CD4-positive, CD25-positive, alpha-beta regulatory T cell (primary cell): ENCODE measurements at places on chromosomes 7 and 10. TPM values are rescaled to one million over a fixed set of nuclear protein-coding genes. Genes with fewer than 3 reads are reported as not detected.
A peak's percentile ranks its signal among the peaks of the same experiment; 100 is the strongest.

GRCh38 chr10:14086596-14086995 lies 244.1 kb downstream of the FRMD4A start:
- no peak for DNase-seq

- DNase-seq: no peak
Observed at GRCh38 chr10:111392159-111392558, 315.3 kb downstream of the ADRA2A start.

GRCh38 chr7:106376026-106376799 lies 91.4 kb upstream of the NAMPT start:
- DNase-seq: no peak

SAMD9 gene
- total RNA-seq: 42.4 TPM

DNA sequence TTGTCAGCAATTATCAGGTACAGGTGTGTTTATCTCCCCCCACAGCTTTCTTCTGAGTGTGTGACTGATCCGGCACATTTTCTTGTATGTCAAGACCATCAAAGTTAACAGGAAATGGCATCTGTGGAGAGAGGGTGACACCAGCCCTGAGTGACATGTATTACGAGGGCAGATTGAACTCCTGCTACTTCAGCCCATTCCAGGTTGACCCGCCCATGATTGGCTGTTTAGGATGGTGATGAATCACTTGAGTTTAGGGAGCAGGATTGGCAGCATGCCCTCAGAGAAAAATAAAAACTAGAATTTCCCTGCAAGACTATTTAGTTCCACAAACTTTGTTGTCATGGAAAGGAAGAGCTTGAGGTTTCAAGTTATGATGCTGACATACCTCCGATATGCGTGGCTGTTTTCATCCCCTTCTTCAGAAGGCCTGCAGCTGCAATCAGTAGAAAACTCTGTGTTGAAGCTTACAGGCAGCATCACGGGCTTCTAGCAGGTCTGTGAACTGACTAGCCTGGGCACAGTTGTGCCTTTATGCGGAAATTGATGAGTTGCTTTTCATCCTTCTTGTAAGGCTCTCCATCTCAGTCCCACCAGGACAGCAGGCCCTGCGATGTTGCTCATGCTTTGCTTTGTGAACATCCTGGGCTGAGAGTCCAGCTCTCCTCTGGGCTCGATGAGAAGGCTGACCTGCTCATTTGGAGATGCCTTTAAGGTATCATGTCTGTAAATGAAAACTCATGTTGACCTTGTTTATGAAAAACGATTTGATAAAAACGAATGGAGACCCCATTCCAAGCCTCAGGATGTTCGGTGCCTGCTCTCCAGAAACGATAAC lies 8.0 kb upstream of the CELF2 start:
- DNase-seq: no peak

- DNase-seq: no peak
Observed at GRCh38 chr7:133504825-133505224, 251.9 kb downstream of the EXOC4 start.

- no peak for DNase-seq
Observed at GRCh38 chr10:60677531-60678129, 100.6 kb upstream of the CDK1 start.

C10orf95 gene
- 0.35 TPM for total RNA-seq

DNA sequence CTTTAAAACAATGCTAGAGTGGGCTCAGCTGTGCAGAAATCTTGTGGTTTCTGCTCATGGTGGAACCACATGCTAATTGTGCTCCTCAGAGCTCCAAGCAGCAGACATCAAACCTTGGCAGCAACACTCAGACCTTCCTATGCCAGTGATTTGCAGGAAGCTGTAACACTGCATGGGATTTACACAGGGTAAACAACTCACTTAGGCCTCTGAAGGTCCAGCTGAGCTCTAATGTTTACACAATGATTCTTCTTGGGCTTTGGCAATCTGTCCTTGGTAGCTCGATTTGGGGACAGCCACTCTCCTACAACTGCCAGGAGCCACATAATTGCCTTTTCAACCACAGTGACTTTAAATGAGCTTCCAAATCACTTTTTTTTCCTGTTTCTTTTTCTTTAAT lies 97.7 kb upstream of the PDLIM1 start:
- no peak for DNase-seq

- DNase-seq: no peak
Observed at GRCh38 chr7:24917510-24918239, 62.3 kb downstream of the OSBPL3 start.

DNA sequence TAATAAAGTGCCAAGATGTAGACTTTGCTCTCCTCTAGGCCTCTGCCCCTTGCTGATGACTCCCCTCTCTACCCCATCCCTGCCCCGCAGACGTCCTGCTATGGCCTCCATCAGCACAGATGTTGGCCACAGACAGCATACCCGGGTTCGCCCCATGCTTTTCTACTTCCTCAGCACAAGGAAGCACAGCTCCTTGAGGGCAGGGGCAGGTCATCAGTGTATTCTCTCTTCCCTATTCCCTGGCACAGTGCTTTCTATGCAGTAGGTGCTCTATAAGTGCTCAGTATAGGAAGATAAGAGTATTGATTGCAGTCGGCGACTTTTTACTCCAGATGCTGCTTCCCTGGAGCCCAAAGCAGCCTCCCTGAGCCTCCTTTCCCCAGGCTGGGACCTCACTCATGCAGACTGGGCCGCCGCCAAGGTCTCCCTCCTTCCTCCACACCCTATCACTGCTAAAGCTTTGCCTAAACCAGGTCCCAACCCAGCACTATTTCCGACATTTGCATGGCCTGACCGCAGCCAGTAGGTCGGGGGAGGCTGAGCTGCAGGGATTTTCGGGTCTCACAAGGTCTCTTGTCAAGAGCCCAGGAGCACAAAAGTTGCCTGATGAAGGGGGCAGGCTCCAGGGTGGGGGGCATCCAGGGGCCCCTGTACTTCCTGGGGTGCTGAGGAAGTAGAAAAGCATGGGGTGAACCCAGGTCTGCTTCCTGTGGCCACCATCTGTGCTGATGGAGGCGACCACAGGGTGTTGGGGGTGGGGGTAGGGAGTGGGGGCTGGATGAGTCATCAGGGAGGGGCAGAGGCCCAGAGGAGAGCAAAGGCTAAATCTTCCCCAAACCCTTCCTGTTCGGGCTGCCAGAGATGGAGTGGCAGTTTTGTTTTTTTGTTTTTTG lies 8.0 kb downstream of the CALHM3 start:
- DNase-seq: peak; percentile 95

GRCh38 chr7:149355390-149356048 lies 93.5 kb downstream of the ZNF783 start:
- DNase-seq: no peak

DNA sequence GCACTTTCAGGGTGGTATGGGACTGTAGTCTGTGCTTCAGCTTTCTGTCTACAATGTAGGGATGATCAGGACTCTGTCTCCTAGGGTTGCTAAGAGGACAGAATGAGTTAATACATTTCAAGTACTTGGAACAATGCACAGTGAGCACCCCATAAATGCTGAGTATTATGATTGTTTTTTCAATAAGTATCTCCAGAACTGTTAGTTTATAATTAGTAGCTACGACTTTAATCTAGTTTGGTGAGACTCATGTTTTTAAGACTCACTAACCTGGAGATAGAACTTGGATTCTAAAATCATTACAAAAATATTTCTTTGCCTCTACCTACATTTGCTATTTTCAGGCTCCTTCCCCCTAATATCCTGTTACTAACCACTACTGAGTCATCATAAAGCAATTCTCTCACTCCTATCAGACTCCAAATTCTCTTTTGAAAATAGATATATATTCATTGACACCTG lies 95.3 kb downstream of the CPED1 start:
- no peak for DNase-seq

SPDYE5 gene
- not detected for total RNA-seq

DNA sequence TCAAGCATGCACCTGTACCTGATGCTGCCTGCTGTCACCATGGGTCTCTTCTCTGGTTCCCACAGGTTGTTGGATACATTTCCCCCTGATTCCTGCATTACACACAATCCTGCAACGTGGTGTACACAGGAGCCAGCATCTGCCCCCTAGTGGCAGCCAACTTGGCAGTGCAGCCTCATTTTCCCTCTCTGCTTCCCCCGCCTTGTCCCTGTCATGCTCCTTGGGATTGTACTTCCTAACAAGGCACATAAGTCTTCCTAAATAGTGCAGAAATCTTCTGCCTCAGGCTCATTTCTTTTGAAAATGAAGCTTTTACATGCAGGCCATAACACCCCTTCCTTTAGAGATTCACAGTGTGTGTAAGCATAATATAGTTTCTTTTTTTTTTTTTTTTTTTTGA lies 387.5 kb downstream of the CCSER2 start:
- DNase-seq: no peak

NPTX2 gene
- total RNA-seq: not detected

GRCh38 chr10:76440426-76440825 lies 1009.0 kb downstream of the LRMDA start:
- DNase-seq: no peak

DNA sequence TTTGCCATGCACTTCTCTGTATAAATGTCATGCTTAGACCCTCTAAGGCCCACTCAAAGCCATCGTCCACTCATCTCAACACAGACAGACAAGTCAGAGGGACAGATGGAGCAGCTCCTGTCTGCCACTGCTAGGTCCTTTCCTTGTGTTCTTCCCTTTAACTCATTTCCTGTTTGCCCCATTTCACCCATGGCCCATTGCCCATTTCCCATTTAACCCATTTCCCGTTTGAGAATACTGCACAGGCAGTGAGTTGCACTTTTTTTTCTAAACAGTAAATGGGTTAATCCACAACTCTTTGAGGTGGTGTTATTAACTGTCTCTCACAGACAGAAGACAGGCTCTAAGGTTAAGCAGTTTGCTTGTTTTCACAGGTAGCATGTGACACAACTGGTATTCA lies 179.3 kb downstream of the NPSR1 start:
- DNase-seq: no peak

DNA sequence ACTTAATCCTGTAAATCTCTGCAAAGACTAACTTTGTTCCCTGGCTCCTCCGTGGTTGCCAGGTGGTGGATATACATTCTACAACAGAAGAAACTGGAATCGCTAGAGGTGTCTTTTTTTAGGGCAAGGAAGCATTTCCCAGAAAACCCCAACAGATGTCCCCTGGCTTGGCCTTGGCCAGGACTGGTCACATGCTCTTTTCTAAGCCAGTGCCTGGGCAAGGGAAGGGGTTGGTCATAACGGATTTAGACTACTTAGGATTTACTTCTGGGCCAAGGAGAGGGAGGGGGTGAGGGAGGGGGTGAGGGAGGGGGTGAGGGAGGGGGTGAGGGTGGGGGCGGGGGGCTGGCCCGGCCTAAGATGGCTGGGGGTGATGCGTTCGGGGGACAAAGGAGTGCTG lies 105.7 kb downstream of the SNX10 start:
- no peak for DNase-seq

- DNase-seq: no peak
Observed at GRCh38 chr10:131781076-131781475, 119.7 kb upstream of the PPP2R2D start.

TAF3 gene
- 20.8 TPM for total RNA-seq

DNA sequence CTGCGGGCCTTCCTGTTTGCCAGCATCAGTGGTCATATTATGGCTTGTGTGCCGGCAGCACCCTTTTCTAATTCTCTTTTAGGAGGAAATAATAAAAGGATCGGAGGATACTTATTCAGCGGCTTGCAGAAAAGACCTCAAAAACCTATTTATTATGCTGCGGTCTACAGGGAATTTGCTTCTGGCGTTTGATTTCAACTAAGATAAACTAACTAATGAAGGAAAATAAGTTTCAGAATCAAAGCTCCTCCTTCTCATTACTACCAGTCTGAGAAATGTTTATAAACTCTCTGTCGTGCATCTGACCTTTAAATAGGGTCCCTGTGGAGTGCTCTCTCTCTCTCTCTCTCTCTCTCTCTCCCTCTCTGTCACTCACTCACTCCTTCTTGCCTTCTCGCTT lies 335.0 kb upstream of the GLI3 start:
- DNase-seq: no peak

TMEM270 gene
- total RNA-seq: not detected

MICU1 gene
- total RNA-seq: 26.5 TPM

- no peak for DNase-seq
Observed at GRCh38 chr10:61317706-61318105, 135.5 kb downstream of the TMEM26 start.

GRCh38 chr7:55131142-55131929 lies 112.5 kb downstream of the EGFR start:
- DNase-seq: no peak

KLHL7 gene
- 19.7 TPM for total RNA-seq

- DNase-seq: no peak
Observed at GRCh38 chr10:31614611-31615010, 295.6 kb downstream of the ZEB1 start.

HSPA12A gene
- total RNA-seq: 0.72 TPM

- DNase-seq: no peak
Observed at GRCh38 chr10:85967594-85967993, 399.0 kb downstream of the GRID1 start.

GRCh38 chr10:97765201-97765600 lies 6.6 kb downstream of the SFRP5 start:
- DNase-seq: no peak

CUX1 gene
- 45.1 TPM for total RNA-seq
